Cortex of kidney (tissue), 1 donor: ENCODE measurements at places on chromosomes 16 and 17.

DNA sequence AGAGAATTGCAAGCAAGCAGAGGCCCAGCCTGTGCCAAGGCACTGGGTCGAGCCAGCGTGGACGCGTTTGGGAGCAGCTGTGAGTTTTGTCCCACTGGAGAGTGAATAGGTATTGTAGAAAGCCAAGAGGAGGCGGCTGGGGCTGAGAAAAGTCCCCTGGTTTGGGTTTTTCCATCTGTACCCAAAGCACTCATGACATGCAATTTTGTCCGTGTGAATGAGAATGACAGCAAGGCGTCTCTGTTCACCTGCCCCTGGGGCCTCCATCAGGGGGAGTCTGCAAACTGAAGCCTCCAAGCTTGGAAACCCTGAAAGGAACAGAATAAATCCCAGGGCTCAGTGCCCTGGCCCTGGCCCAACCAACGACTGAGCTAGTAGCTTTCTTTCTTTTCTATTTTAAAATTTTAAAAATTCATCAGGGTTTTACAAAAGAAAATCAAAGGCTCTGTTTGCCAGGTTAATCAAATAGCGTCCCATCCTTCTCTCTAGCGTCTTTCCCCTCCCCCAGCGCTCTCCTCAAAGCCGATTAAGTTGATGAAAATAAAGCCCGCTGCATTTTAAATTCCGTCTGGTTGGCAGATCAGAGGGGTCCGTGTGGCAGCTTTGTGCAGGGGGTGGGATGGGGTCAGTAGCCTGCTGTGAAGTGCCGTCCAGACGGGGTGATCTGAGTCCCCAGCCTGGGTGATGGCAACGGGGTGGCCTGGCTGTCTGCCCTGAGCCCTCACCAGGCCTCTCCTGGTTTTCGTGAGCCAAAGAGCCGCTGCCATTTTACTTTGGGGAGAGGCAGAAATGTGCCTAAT, 171.0 kb downstream of the KATNIP start:
- DNase-seq = no peak

GRCh38 chr17:58420827-58421226, 3.5 kb upstream of the RNF43 start:
- no peak for DNase-seq

GRCh38 chr16:83804366-83804765, 3.4 kb upstream of the HSBP1 start:
- DNase-seq = no peak

- no peak for DNase-seq
Measured at GRCh38 chr17:40034426-40035161, 19.4 kb downstream of the CSF3 start.

DNA sequence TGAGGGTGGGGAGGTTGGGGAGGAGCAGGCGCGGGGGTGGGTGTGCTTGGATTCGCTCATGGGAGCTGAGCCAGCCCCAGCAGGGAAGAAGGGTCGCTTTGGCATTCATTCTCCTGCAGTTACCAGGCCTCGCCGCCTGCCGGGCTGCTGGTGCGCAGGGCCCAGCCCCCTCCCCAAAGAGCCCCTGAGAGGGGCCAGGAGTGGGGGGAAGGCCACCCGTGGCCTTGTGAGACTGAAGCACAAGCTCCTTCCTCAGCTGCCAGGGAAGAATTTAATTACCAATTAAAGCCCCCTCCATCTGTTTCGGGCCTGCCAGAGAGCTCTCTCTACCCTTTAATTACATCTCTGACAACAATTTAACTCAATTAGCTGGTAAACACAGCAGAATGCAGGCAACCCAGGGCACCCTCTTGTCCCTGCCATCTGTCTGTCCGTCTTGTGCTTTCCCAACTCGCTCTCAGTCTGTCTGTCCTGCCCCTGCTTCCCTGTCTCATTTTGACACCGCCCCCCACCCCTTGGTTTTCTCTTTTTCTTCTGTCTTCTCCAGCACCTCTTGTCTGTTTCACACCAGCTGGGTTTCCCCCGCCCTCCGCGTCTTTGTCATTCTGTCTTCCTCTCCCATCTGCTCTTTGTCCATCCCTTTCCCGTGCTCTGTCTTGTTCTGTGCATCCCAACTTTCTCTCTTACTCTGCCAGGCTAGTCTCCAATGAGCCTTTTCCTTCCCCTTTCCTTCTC, 32.7 kb downstream of the CDK5RAP3 start:
- no peak for DNase-seq

DNA sequence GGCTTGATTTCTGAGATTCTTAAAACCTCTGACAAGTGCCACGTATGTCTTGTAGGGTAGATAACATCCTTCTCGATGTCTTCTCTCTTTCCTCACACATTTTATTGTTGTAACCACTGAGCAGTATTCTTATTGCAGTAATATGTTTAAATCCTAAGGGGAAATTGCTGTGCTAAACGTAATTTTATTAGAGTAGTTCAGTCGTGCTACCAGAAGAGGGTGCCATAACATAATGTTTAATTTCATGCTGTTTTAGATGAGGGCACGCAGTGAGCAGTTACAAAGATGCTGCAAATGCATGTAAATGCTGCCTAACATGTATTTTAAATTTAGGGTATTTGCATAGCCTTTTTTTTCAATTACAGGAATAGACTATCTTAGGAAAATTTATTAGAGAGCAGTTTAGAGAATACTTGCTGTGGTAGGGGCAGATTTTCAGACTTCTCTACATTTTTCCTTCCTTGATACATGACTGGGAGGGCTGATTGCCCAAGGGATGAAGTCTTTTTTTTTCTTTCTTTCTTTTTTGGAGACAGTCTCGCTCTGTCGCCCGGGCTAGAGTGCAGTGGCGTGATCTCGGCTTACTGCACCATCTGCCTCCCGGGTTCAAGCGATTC, 51.7 kb downstream of the GAN start:
- DNase-seq = no peak

GRCh38 chr17:47823519-47823918, 1.9 kb upstream of the OSBPL7 start:
- DNase-seq = no peak

GRCh38 chr17:62821189-62822079, 13.3 kb upstream of the MARCHF10 start:
- DNase-seq = no peak

DNA sequence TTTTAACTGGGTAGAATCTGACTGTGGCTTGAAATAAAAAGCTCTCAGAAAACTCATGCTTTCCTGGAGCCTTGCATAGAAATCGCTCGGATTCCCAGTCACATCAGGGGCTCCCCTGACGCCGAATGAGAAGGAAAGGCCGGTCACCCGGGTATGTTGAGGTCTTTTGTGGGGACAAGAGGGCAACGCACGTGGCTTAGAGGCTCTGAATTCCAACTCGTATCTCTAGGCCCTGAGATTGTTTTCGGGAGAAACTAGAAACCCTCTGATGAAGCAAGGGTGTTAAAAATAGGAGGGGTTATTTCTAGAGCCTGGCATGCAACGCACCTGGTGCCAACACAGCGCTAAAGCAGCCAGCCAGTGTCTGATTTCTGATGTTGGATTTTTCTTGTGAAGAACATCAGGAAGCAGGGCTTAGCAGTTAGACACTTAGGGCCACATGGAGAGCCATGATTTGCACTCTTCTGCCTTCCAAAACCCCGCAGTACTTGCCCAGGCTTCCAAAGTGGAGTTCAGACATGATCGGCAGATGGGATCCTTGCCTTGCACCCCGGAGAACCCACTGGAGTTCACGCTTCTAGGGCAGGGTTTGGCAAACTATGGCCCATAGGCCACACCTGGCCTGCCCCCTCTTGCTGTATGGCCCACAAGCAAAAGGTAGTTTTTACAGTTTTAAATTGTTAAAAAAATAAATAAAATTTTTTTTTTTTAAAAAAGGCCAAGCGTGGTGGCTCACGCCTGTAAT, 12.6 kb downstream of the CACNG1 start:
- no peak for DNase-seq
